Astrocyte of the hippocampus (primary cell): ENCODE measurements at places on chromosomes 2 and 18.
A peak's percentile ranks its signal among the peaks of the same experiment; 100 is the strongest.

- peak; percentile 72 for DNase-seq
These were observed 69.2 kb downstream of the MARCHF4 start for GRCh38 chr2:216302981-216303676.

- DNase-seq = no peak
These were observed 4.6 kb upstream of the SDC1 start for GRCh38 chr2:20229322-20230113.

DNA sequence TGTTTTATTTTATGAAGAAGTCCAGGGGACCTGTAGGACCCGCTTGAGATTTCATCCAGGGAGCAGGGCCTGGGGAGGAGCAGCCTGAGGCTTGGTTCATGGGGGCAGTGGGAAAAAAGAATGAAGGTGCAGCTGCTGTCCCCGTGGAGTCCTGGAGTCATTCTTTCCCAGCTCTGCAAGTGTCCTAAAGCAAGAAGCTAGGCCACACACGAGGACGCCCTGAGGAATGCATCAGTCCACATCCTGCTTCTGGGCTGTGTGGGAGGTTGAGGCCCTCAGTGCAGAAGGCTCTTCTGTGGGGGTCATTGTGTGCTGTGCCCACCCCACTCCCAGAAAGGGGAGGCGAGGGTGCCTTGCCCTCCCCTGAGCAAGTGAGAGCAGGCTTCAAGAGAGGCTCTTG lies 179.9 kb upstream of the HS6ST1 start:
- no peak for DNase-seq

DNA sequence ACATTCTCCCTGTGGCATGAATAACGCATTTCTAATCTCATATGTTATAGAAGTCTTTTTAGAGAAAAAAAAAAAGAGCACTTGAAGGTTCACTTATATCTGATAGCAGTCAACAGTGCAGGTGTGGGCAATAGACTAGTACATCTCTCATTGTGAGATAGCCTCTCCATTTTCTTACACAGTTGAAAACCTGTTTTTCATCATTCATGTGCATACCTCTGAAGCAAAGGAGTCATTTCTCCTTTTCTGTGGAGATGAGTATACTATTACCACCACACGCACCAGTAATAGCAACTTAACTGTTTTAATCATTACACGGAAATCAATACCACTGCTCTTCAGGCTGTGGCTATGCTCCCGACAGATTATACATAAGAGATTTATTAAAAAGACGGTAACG lies 1653.3 kb upstream of the TMEFF2 start:
- no peak for DNase-seq

DNA sequence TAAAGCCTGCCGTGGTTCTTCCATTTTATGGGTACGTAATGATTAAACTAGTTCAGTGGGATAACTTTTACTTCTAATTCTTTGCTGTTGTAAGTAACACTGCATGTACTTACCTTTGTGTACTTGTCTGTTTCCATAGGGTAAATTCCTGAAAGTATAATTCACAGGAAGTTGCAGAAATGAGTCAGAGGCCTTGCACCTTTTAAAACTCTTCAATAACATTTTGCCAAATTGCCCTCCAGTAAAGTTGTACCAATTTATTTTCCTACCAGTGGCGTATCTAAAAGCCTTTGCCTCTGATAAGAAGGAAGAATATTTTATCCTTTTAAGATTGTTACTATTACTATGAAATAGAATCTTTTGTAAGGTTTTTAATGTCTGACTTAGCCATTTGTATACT lies 65.1 kb downstream of the CAB39 start:
- peak; percentile 31 for DNase-seq

DNA sequence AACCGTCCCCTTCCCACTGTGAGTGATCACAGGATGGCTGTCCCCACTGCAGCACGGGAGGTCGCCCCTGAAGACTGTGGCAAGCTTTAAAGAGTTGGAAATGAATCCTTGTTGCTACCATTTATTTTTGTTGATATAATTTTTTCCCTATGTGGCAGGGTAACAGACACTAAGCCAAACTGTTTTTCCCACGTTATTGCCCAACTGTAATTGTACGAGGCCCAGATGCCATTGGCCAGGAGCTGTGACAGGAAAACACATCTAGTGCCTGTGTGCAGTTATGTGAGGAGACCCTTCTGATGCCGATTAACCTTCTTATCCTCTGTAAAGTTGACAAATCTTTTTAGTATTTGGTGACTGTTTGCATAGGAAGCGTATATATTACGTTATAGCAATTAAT lies 44.2 kb downstream of the MRPS9 start:
- DNase-seq = no peak

DNA sequence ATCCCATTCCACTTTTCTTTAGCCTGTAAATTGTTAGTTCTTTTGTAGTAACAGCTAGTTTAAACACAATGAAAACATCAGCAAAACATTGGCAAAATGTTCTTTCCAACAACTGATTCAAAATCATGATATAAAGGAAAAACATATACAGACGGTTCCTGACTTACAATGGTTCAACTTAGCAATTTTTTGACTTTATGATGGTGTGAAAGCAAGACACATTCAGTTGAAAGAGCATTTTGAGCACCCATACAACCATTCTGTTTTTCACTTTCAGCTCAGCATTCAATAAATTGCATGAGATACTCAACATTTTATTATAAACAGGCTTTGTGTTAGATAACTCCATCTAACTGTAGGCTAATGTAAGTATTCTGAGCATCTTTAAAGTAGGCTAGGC lies 185.1 kb downstream of the NOL4 start:
- no peak for DNase-seq

- no peak for DNase-seq
These were observed 27.8 kb downstream of the CRACDL start for GRCh38 chr2:98907966-98908905.

DNA sequence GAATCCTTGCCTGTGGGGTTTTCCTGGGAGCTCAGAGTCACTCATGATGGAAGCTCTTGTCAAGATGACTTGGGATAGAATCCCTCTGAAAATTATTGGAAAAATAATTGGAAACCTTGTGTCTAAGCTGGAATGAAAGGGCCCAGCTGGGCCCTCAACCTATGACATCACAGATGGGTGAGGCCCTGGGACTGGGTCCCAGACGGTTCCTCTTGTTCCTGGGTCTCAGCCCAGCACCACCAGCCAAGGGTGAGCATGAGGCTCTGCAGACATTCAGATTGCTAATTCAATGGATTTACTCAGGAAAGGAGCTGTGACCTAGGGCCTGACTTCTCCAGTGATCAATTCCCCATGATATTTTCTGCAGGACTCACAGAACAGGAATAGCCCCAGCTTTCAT lies 188.3 kb upstream of the MYT1L start:
- DNase-seq = no peak

GRCh38 chr2:203442463-203442862 lies 92.6 kb downstream of the RAPH1 start:
- no peak for DNase-seq

GRCh38 chr18:33875029-33875565 lies 297.1 kb downstream of the ASXL3 start:
- no peak for DNase-seq
